Occipital lobe (tissue), 3 donors: ENCODE measurements at places on chromosomes 7 and 10. TPM values are rescaled to one million over a fixed set of nuclear protein-coding genes. Genes with fewer than 3 reads are reported as not detected.

Gene OR6V1
- total RNA-seq: not detected

Gene EIF5AL1
- 0.16 TPM for total RNA-seq

Gene CH25H
- 0.78 TPM for total RNA-seq

- no peak for DNase-seq
Measured at GRCh38 chr7:78473021-78473420, 674.4 kb downstream of the PHTF2 start.
